ENCODE measurements at places on chromosomes 5 and 9.

DNA sequence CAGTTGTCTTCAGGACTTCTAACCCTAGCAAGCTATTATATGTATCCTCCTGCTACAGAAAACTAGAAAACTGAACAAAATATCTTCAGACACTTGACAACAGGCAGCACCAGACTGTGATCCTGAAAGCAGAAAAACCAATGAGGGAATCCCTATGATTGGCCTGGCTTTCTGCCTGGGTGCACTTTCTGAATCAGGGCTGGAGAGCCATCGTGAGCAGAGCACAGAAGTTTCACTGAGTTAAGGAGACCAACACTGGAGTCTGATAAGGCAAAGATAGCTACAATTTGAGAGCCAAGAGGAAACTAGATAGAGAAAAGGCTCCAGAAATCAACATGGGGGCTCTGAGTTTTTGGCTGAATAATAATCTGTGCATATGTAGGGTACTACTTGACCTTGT is 106.5 kb downstream of the FANCC start:
- no peak for DNase-seq

GRCh38 chr5:168088410-168089173 is 202.9 kb upstream of the WWC1 start:
- no peak for DNase-seq

DNA sequence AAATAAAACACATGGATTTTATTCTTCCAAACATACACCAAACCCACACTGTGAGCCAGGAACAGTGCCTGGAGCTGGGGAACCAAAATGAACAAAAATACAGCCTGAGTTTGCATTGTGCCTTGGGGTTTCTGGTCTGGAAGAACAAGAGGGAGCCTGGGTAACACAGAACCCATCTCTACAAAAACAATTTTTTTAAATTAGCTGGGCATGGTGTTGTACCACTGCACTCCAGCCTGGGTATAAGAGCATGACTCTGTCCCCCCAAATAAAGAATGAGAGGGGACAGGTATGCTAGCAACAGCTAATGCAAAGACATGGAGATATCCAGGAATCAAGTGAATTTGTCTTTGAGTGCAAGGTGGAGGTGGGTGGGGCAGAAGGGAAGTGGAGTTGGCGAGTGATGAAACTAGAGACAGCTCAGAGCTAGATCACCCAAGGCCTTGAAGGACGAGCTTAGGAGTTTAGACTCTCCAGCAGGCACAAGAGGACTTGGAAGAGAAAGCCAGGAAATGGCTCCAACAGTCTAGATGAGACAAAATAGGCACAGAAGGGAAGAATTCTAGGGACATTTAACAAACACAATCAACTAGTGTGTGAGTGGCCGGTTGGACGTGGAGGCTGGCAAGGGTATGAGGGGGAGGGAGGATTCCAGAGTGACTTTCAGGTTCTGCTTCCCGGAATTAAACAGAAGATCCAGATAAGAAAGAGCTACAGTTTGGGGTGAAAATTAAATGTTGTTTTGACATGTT is 47.4 kb downstream of the FNBP1 start:
- DNase-seq: no peak

- DNase-seq: no peak
Observed at GRCh38 chr5:55234121-55234700, 803 bp upstream of the CCNO start.

DNA sequence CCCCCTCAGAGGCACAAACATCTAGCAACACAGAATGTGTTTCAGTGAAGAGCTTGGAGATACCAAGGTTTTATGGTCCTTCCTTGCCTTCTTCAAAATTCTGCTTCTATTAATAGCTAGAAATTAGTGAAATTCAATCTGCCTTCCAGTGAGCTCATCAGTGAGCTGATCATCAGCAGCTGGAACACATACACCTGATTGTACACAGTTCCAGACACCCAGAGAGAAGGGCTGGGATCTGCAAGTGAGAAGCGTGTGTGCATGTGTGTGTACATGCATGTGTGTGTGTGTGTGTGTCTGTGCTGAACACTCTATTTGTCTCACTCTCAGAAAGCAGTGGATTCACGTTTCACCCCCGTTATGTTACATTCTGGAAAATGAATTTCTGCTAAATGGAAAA is 28.5 kb downstream of the CFAP90 start:
- DNase-seq: no peak

DNA sequence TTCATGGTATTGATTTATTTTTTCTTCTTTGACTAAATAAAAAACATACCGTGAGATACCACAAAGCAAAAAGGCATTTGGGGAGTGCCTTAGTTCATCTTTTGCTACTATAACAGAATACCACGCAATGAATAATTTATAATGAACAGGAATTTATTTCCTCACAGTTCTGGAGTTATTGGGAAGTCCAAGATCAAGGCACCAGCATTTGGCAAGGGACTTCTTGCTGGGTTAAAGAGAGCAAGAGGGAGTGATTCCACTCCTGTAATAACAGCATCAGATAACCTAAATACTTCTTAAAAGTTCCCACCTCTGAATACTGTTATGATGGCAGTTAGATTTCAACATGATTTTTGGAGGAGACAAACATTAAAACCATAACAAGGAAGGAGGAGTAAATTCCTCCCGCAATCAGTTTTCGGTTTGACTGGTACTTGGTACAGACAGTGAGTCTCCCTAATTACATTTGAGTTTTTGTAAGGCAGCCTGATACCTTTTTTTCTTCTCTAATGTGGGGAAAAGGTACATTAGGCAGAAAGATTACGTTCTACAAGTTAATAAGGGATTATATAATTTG is 8.8 kb upstream of the OMD start:
- DNase-seq: no peak

GRCh38 chr5:13878357-13878756 is 66.1 kb downstream of the DNAH5 start:
- no peak for DNase-seq

GRCh38 chr9:134681061-134681661 is 39.6 kb downstream of the COL5A1 start:
- DNase-seq: no peak
